Hypothalamus (tissue), 51 donors: ENCODE measurements at places on chromosomes 13 and 19.
A peak's percentile ranks its signal among the peaks of the same experiment; 100 is the strongest.

DNA sequence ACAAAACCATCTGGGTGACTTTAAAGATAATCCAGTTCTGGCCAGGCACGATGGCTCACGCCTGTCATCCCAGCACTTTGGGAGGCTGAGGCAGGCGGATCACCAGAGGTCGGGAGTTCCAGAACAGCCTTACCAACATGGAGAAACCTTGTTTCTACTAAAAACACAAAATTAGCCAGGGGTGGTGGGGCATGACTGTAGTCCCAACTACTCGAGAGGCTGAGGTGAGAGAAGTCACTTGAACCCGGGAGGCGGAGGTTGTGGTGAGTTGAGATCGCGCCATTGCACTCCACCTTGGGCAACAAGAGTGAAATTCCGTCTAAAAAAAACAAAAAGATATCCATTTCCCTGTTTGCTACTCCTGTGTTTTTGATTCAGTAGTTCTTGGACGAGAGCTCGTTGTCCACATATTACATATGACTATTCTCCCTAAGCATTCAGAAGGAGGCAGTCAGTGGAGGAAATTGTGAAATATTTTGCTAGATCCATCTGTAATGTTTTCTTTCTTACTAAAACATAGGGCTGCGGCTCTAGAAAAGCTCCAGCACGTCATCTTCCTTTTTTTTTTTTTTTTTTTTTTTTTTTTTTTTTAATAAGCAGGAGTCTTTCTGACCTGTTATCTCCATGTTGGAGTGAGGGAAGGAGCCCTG lies 33.6 kb downstream of the ZNF701 start:
- no peak for DNase-seq

- DNase-seq: no peak
These were observed 110.7 kb upstream of the UQCRFS1 start for GRCh38 chr19:29323440-29324290.

DNA sequence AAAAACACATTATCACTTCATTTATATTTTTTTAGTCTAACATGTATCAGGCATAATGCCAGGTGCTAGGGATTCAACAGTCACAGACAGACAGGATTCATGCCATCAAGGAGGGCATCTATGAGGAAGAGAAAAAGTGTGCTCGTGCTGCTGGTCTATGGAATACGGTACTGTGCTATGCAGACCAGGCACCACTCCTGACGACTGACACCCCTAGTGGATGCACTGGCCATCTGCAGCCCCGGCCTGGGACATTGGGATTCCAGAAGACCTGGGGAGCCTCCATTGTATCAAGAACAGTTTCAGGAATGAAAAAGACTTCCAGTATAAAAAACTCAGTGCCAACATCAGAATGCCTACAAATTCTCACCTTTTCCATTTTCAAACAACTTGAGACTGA lies 94.0 kb downstream of the KLF12 start:
- no peak for DNase-seq

- DNase-seq: peak; percentile 5
These were observed 24.1 kb downstream of the SLC25A30 start for GRCh38 chr13:45393941-45394570.

DNA sequence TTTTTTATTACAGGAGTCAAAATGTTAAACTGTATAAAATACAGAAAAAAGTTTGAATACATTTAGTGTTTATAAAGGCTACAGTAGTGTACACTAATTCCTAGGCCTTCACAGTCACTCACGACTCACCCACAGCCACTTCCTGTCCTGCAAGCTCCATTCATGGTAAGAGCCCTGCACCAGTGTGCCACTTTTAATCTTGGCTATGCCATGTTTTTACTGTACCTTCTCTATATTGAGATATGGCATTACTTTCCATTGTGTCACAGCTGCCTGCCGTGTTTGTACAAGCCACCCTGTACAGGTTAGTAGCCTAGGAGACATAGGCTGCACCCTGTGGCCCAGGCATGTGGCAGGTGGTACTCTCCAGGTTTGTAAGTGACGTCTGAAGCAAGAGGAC lies 32.1 kb downstream of the C1QTNF9 start:
- DNase-seq: no peak

DNA sequence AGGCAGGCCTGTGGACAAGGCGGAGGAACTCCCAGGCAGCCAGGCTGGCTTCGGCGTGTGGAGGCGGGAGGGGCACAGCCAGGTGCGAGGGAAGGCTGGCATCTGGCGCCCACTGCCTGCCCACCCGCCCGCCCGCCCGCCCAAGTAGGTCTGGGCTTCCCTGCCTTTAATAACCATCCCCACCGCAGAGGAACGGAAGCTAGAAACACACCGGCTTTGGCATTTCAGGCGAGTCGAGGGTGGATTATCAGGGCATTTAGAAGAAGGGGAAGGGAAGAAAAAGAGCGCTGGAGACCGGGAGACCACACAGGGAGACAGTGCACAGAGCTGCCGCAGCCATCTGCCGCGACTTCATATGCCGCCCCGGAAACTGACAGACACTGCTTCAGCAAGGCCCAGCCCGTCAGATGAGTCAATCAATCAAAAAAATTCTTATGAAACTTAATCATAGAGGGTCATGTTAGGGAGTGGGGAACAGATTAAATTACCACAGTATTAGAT lies 199.7 kb downstream of the TSHZ3 start:
- no peak for DNase-seq

GRCh38 chr19:53792721-53793433 lies 31.2 kb downstream of the NLRP12 start:
- DNase-seq: peak; percentile 52

DNA sequence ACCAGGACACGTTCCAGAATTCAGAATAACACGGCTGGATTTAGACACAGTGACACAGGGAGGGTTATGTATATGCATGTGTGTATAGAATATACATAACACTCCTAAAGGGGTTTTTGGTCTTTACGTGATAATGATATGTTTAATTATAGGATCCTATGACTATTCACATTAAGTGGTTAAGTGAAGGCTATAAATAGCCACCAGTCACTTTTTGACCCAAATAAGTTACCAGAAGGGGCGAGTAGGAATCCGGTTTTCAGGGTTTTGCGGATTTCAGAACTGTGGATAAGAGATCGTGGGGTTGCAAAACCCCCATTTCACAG lies 6.9 kb downstream of the ANGPTL6 start:
- no peak for DNase-seq

GRCh38 chr19:22532388-22533300 lies 101.5 kb upstream of the ZNF492 start:
- peak; percentile 36 for DNase-seq

GRCh38 chr19:53965091-53965490 lies 2.4 kb downstream of the CACNG8 start:
- DNase-seq: no peak

GRCh38 chr13:43911278-43911677 lies 31.6 kb downstream of the LACC1 start:
- no peak for DNase-seq

GRCh38 chr13:85538957-85539356 lies 260.3 kb downstream of the SLITRK6 start:
- no peak for DNase-seq
